ENCODE measurements at places on chromosomes 5 and 9.

DNA sequence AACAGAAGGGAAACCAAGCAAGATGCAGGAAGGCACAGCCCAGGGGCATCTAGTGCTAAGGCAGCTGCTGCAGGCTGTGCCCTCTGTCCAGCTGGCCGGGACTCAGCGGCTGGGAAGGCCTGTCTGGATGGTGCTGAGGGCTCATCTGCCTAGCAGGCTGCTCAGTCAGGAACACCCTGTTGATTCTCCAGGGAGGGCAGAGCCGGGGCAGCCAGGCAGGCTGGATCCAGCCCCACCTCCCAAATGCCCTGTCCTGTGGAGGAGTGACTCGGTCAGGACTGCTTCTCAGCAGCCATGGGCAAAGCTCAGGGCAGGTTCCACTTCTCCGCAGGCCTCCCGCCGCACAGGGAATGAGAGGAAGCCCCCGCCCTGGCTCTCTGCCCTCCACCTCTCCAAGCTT is 7.8 kb upstream of the LCN9 start:
- DNase-seq, result no peak

DNA sequence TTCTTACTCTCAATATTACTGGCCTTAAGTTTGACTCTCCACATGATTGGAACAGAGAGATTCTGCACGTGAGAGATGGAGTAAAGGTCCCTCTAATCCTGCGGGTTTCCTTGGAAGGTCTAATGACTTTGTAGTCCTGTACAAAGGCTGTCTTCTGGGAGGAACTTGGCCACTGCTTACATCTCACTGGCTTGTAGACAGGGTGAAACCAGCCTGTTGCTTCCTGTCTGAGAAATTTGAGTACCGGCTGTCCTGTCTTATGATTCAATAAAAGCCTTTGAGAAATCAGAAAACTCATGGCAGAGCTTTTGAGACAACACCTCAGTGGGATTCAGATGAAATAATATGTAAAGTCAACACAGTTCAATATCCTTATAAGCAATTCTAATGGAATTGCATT is 43.0 kb downstream of the IL31RA start:
- DNase-seq, result no peak

- peak; percentile 36 for DNase-seq
These were observed 22.2 kb upstream of the GLDC start for GRCh38 chr9:6667633-6668280.

DNA sequence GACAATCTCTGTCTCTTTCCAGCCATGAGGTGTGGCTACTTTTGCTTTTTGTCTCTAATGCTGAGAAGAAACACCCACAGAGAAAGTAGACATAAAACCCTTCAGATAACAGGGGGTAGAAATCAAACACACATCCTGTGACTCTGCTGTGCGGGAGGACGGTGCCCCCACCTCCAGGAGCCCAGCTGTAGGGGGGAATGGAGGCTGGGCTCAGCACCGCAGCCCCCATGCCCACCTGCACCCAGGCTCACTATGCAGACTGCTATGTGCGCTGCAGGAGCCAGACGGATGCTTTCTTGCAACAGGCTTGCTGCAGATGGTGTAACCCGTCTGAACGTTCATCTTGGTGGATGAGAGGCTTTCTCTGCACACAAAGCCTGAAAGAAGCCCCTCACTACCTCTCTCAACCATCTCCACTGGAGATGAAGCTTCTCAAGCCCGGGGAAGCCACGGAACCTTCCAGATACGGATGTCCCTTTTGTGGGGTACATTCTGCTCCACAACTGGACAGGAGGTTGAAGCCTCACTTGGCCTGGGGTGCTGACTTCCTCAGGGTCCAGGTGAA is 207.2 kb downstream of the GADD45G start:
- DNase-seq, result no peak

- no peak for DNase-seq
These were observed 19.8 kb downstream of the NACC2 start for GRCh38 chr9:136075134-136075841.

DNA sequence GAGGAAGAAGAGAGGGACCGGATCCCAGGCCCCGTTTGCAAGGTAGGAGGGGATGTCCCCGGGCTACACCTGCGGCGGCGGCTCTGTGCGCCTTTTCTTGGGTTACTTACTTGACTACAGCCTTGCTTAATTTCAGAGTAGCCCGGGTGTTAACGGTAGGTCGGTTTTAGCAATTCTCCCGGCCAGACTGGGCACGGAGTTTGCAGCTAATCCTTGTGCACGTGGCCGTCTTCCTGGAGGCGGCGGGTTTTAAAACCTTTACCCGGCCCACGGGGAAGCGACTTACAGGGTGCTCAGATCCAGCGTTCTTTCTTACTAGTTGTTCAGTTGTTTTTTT is 313 bp downstream of the BRIX1 start:
- no peak for DNase-seq

DNA sequence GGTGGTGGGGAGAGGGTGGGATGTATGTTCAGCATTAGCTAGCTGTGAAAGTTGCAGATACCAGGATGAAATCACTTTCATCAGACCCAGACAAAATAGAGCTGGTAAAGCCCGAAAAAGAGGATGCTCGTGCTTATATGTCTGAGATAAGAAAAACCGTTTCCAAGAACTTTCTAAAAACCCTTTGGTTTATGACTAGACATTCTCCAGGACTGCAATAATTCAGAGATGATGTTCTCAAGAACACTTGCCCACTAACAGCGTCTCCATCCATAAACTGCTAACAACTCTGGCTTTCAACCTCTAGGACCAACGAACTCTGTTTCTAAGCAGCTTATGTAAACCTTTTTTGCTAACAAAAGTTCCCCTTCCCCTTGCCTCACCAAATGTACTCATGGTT is 8.4 kb upstream of the AMACR start:
- no peak for DNase-seq

DNA sequence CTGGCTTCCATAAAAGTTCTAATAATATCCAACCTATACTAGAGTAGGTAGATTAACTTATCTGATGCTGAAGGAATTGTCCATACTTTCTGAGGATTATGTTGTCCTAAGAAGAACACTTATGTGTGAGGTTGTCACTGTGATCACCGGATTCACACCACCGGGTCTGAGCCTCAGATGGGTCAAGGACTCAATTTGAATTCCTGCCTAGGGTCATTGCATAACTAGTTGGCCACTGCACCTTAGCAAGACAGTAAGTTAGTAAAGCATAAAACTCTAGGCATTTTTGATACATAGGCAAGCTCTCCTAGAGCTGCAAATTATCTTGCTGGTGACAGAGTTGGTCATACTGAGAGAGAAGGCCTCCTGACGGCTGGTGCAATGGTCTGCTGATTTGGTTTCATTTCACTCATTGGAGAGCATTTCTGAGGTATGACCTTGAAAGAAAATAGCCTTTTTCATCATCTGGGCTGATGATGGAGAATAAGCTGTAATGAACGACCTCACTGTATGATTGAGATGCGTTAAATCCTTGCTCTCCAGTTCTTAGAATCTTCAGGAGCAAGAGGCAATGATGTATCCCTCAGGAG is 72.0 kb upstream of the CKMT2 start:
- no peak for DNase-seq

DNA sequence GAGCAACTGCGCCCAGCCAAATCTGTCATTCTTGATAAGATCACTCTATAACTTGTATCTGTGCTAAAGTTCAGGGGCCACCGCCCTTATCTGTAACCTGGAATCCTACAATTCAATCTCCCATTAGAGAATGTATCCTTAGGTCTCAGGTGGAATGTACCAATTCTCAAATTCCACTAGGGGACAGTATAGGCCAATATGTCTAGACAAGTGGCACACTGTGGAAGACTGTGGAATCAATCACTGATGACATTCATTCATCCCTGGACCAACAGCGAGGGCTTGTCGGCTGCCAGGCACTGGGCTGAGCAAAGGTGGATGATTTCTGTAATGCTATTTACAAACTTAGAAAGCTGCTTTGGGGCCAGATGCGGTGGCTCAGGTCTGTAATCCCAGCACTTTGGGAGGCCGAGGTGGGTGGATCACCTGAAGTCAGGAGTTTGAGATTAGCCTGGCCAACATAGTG is 28.7 kb upstream of the MEGF9 start:
- no peak for DNase-seq

GRCh38 chr5:181198905-181199519 is 6.0 kb downstream of the TRIM7 start:
- no peak for DNase-seq

- no peak for DNase-seq
These were observed 188.7 kb upstream of the MSX2 start for GRCh38 chr5:174535669-174536068.

DNA sequence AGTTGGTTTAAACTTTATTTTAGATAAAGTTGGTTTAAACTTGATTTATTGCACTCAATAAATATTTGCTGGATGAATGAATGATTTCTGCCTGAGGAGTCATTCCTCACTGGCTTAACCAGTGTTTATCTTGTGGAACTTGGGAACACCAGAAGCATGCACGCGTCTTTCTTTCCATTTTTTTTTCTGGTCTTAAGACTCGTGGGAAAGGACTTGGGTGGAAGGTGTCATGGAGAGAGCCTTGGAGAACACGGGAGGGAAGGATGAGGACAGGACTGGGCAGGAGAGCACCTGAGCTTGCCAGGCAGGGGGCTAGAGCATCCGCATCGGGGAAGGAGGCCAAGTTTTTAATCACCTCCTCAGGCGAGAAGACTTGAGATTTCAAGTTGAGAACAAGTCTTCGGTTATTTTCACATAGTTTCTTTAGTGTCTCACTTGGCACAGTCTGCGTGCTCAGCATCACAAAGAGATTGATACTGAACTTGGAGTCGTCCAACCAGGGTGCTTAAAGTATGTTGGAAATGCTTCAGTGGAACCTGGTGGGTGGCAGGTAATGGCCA is 144.2 kb downstream of the PDZD2 start:
- no peak for DNase-seq

DNA sequence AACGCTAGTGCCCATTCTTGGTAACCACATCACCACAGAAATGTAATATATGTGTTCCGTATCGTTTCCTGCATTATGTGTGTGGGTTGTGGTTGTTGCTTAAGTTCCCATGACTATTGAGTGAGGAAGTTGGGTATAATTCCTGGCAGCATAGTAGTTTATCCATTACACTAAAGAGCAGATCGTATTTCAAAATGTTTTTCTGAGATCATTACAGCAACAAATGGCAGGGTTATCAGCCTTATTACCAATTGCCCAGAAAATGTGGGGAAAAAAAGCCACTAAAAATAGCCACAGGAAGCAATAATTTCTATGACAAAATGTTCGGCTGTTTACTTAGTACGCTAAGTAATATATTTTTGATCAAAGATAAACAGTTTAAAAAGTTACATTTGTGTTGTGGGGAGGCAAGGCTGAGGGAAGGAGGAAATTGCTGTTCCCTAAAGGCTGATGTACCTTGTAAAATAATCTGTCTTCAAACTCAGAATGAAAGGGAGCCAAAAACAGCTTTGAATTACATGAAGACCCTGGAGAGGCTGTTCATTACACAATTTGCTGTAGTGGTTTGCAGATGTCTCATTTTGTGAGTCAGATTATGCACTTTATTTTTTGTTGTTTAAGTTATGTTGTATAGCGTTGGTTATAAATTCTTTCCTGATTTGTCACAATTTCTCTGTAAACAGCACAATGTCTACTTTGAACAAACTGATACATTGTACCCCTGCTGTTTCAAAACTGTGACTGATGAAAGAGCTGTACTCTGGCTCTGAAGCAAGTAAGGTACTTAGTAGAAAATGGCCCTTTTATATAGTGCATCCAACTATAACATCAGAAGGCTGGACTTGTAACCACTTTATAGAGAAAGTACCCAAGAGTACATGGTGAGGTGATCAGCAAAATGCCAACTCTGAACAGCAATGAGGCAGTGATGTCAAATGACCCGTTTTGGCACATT is 1028.5 kb downstream of the NR2F1-AS1 start:
- DNase-seq, result peak; percentile 45

- DNase-seq, result peak; percentile 30
These were observed 851 bp upstream of the ZDHHC12 start for GRCh38 chr9:128724744-128725211.

GRCh38 chr9:76595645-76596044 is 136.7 kb downstream of the GCNT1 start:
- no peak for DNase-seq

DNA sequence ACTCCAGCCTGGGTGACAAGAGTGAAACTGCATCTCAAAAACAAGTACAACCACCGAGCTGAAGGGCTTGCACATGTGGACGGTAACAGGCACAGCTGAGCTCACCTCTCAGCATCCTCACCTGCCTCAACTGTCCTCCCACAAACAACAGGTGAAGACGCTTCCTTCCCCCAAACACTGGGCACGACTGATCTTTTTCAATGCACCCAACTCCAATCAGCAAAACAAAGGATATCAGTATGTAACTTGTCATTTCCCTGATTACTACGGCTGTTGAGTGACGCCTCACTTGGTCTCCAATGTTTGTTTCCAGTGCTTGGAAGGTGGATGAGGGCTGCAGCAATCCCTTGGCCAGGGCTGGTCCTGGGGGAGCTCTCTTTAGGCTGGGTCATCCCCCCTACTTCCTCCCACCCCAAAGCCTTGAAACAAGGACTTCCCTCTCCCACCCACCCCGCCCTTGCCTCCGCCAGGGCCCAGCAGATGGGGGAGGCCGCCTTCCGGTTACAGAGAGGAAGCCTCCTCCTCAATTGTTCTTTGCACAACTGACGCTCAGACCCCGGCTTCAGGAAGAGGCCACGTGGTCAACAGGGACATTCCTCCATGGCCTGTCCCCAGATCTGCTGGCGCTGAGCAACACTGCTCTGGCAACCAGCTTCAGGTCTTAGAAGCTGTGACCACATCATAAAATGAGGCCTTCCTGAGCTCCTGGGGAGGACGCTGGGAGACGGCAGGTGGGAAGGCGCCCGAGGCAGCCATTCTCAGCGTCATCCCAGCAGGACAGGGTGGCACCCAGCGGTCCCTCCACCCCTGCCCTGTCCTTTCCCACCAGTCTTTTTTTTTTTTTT is 5.9 kb downstream of the FAM78A start:
- no peak for DNase-seq

DNA sequence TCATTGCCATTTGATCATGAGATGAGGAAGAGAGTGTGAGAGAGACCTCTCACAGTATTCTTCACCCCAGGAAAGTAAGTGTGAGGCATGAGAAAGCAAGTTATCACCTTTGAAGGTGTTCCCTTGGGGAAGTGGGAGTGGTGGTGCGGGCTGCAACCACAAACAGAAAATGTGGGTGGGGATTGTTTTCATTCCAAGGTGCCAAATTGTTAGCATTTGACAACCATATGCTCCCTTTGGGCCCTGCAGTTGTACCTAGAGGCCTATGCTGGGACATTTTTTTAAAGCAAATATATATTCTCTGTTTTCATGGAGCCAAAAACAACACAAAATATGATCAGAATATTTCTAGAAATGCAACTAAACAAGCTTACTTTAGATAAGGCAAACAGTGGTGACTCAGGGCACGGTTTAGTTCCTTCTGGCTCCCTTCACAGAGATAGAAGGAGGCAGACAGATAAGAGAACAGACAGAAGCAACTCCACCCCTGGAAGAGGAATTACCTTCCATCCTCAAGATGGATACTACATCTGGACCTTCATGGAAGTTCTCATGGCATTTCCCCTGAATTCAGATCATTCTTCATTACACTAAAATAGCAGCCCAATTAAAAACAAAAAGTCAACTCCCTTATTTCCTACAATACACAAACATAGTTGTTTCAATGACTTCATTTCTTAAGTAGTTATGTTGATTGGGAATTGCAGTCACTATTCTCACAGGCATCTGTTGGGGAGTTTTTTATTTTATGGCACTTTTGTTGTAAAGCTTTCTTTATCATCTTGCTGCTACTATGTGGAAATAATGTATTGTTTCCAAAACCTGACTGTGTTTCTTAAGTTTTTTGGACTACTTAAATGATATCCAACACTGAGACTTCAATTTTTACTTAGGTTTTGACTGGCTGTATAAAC is 416.6 kb downstream of the PLK2 start:
- no peak for DNase-seq

Data from NCI-H1092 (cell line).